C1 segment of cervical spinal cord (tissue), 14 donors: ENCODE measurements at places on chromosomes 4 and X.

DNA sequence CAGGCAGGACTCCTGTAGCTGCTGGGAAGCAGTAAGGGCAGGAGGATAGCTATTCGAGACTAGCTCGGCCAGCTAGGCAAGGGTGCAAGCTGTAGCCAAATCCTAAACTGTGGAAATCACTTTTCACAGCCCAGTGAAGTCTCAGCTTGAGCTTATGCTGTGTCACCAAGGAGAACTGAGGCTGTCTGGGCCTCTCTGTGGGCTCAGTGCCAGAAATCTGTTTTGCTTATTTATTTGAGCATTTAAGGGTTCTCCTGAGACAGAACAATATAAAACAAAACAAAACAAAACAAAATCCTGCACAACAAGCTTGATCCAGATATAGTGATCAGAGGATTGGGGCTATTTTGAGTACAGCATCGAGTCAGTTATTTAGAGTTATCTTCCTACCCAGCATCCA, 97.5 kb downstream of the FANCB start:
- no peak for DNase-seq

DNA sequence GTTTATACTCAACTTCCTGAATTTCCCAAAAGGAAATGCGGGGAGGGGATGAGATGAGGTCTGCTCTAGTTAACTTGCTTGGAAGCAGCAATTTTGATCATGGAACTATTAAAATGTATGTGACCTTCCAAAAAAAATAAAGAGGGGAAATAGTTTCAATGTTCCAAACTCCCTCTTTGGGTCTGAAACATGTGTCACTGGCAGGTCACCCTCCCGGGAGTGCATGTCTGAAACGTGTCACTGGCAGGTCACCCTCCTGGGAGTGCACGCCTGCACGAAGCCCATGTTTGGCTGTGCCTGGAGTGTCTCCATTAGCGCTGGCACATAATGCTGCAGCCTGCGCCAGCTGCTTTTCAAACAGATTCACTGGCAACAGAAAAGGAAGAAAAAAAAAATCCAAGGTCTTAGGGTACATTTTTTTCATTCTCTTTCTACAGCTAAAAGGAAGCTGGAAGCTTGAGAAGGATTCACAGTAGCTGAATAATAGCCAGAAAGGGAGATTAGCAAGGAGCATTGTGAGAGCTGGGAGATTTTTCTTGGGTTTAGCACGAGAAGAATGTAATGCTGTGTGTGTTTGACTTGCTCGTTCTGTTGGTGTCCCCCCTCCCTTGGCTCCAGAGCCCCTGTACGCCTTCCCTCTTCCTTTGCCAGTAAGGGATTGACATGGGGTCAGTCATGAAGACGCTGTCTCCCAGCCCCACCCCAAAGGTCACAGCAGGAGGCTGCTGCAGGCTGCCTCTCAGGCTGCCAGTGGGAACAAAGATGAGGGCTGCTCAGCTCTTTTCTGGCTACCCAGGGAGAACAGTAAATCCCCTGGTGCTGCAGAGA, 39.2 kb upstream of the TLR3 start:
- DNase-seq = peak; percentile 13

GRCh38 chrX:67582436-67582835, 38.6 kb downstream of the AR start:
- no peak for DNase-seq

- DNase-seq = no peak
These were observed 6.1 kb upstream of the SH3D19 start for GRCh38 chr4:151331276-151332042.

GRCh38 chr4:184384056-184384809, 90.1 kb downstream of the IRF2 start:
- peak; percentile 22 for DNase-seq

DNA sequence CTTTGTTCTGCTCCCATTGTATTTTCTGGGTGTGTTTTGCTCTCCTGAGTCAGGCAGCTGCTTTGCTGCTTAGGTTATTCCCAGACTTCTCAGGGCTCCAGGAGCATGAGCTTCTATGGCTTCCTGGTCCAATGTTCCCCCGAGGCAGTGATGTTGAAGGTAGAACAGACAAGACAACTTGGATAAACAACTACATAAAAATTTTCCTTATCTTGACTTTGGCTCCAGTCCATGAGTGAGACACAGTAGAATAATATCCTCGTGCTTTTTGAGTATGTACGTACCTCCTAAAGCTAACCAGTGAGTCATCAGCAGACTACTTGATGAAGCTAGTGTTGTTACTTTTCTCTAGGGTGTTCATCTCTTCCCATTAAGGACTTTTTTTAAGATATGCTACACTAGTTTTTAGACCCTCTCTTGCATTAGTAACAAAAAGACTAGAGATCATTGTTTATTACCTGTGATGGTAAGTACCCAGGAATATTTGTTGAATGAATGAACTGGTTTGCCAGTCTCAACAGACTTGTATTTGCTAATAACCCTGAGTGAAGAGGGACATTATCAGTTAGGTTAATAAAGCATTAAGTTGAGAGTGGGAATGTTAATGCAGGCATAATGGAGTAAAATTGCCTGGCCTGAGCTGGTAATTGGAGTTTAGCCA, 131.9 kb downstream of the FHIP1A start:
- no peak for DNase-seq

DNA sequence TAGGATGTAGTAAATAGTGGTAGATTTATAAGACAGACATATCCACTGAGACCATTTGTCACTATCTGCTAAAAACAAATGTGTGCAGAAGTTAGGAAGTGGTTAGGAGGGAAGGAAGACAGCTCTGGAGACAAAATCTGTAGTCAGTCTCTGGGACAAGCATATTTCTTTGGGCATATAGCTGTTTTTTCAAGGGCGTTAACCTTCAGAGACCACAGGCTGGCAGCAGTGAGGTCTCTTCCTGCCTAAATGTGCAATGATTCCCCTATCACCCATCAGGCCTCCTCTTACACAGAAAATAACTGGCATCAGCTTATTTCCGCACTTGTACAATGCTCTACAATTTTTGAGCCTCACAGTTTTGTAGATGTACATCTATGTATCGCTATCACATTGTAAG, 6.5 kb downstream of the TMEM150C start:
- no peak for DNase-seq

DNA sequence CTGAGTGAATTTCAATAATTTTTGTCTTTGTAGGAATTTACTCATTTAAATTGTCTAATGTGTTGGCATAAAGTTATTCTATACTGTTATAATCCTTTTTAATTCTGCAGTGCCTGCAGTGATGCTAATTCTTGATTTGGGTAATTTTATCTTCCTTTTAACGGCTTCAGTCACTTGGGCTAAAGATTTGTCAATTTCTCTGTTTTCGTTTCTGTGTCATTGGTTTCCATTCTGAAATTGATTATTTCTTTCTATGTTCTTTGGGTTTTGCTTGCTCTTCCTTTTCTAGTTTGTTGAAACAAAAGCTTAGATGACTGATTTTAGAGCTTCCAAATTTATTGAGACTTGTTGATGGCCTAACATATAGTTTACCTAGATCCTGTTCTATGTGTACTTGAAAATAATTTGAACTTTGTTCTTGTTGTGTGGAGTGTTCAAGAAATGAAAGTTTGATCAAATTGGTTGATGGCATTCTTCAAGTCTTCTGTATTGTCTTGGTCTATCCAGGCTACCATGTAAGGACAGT, 89.4 kb downstream of the TNIP2 start:
- DNase-seq = no peak

DNA sequence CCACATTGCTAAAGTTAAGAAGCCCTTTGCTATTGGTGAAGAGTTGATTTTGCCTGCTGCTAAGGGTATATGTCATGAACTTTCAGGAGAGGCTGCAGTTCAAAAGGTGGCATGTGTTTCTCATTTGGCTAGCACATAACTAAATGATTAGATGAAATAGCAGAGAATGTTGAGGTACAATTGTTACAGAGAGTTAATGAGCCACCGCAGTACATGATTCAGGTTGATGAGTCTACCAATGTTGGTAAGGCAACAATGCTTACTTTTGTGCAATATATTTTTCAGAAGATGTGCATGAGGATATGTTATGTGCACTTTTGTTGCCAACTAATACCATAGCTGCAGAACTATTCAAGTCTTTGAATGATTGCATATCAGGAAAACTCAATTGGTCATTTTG, 21.1 kb upstream of the CXCL2 start:
- DNase-seq = no peak

GRCh38 chr4:35166466-35166865, 1077.8 kb downstream of the ARAP2 start:
- no peak for DNase-seq

DNA sequence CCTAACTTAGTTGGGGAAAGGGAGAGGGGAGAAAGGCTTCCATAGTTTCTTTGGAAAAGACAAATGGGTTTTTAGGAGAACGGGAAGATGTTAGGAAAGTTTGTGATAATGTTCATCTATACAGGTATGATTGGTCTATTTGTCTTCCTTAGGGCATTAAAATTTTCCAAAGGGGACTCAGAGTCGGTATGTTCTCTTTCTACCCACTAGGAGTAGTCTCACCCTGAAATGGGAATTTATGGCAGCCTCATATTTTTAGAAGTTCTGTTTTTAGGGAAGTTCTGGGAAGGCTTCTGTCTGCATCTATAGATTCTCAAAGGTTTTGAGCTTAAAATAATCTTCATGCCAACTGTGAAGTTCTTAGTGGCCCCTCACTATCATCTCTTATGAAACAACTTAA, 637.3 kb downstream of the ADGRL3 start:
- no peak for DNase-seq

GRCh38 chr4:124803026-124803425, 90.5 kb upstream of the ANKRD50 start:
- DNase-seq = no peak

- no peak for DNase-seq
These were observed 18.5 kb upstream of the TET2 start for GRCh38 chr4:105128208-105128607.

DNA sequence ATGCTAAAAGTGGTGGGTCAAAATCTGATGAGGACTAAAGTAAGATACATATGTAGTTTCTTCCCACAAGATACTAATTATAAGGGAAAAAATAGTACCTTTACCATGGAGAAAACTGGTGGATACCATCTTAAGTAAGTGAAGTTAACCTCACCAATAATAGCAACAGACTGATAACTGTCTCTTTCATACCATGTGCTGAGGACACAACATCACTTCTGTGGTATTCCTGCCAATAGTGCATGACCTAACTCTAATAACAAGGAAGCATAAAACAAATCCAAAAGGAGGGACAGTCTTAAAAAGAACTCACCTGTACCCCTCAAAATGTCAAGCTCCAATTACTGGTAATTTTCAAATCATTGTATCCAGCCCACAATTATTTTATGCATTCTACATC, 8.8 kb downstream of the UFSP2 start:
- DNase-seq = no peak

DNA sequence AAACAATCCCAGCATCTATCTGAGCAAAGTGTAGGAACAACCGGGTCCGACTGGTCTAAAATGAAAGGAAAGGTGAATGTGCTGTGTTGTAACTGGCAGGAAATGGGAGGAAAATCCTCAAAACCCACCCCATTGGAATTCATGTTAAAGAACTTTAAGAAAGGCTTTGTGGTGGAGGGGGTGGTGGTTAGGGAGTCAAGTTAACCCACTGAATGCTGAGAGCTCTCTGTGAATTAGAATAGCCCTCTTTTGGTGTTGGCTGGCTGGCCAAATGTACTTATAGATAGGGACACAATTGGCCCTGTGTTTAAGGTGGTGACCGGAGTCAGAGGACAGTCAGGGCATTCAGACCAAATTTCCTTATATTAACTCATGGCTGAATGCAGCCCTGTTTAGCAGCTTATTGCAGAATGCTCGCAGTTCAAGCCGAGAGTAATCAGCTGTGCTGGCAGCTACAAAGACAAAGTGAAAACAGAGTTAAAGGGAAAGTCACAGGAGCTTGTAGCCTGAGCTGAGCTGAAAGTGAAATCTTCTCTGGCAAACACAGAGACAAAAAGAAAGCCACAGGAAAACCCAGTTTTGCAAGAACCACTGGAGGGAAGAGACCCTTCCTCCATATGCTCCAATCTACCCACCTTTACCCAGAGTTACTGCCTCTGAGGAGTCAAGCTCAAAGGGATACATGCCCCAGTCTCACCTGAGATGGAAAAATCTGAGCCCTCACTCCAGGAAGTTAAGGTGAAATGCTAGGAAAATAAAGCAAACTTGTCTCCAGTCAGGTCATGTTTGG, 38.5 kb upstream of the UGT2B7 start:
- no peak for DNase-seq

- DNase-seq = no peak
These were observed 487.7 kb upstream of the INTU start for GRCh38 chr4:127145006-127145540.

- no peak for DNase-seq
These were observed 775 bp upstream of the YIPF6 start for GRCh38 chrX:68498044-68498507.

GRCh38 chr4:90027565-90027964, 99.6 kb upstream of the CCSER1 start:
- no peak for DNase-seq

DNA sequence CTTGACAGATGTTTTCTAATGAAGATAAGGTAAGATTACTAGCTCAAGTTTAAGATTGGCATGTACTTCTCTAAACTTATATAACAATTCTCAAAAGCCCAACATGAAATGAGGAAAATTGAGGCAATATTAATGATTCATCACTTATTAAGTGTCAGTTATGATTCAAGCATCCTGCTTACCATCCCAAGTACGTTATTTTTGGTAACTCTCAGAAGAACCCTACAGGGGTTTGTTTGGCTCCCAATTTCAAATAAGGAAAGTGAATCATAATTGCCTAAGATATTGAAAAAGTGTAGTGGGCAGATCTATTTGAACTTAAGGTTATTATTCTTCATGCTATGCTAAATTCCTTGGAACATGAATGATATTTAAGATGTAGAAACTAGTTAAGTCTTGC, 387.9 kb upstream of the TENM3 start:
- DNase-seq = no peak

- no peak for DNase-seq
These were observed 43.0 kb downstream of the UGT2B28 start for GRCh38 chr4:69323284-69323683.

DNA sequence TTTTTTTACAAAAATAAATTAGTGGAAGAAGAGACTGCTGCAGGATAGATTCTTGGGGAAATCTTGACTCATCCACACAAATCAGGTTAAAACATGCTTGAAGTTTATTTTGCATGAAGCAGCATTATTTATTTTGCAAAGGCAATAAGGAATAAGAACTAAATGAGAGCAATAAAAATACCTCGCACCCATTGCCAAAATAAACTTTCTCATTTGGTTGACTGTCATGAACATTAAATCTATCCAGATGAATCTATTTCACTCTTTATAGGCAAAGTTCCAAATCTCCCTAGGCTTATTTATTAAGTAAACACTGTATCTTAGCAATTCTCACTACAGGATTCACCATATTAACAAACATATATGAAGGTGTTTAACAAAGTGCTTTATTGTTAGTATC, 58.9 kb downstream of the HOPX start:
- DNase-seq = no peak

DNA sequence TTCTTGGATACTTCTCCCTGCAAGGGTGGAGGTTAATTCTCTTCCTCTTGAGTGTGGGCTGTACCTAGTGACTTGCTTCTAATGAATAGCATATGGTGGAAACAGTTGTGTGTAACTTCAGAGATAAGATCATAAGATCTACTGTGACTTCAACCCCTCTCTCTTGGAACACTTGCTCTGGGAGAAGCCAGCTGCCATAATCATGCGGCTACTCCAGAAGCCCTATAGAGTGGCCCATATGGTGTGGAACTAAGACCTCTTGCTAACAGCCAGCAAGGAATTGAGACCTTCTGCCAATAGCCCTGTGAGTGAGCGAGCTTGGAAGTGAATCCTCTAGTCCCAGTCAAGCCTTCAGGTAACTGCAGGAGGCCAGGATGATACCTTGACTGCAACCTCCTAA, 81.1 kb downstream of the RBMX2 start:
- DNase-seq = no peak
